ENCODE measurements at places on chromosomes 2 and 18.

GRCh38 chr18:58538604-58539386, 90.1 kb downstream of the ALPK2 start:
- no peak for DNase-seq

GRCh38 chr18:24811950-24812681, 351.7 kb downstream of the HRH4 start:
- no peak for DNase-seq

DNA sequence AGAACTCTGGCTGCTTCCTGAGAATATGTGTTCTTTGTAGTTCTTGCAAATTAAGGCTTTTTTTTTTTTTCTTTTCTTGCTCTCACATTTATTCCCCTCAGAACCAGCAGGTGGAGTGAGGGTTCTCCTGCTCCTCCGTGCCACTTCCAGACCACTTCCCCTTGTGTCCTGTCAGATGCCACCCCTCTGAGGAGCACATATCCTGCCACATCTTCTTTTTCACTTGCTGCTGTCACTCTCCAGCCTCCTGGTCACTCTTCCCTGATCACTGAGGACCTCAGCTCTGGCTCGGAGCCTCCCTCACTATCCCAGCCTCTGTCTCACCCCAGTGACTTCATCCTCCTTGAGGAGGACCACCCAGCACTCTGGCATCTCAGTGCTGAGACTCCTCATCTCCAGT, 100.5 kb downstream of the TACR1 start:
- no peak for DNase-seq

DNA sequence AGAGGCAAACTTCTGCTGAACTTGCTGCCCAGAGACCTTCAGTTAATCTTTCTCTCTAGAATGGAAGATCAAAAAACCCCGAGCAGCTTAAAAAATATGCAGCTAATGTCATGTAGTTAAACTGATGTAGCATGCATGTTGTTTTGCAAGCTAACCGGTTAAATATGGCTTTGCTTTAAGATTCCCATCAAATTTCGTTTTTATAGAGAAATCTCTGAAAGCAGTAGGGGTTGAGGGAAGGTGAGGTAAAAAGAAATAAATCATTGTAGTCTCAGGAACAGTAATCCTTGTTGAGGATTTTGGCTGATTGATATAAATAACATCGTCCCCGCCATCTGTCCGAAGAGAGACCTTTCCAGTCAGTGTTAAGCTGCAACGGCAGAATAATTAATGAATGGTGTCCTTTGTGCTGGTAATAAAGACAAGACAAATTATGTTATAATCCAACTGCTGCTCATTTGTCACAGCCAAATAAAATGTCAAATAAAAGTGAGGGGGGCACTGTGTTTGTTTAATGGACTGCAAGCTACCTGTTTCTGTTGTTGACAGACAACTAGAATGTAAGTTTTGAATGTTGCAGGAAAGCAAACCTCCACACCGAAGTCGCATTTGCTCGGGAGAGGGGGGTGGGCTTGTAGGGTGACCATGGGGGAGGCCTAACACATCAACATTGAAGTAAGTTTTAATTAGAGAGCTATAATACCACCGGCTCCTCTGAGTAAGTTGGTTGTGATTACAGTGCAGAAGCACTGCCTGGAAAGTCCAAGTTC, 555.5 kb downstream of the ARHGAP15 start:
- DNase-seq, result no peak

GRCh38 chr18:30451981-30452380, 590.6 kb downstream of the DSC3 start:
- DNase-seq, result no peak

DNA sequence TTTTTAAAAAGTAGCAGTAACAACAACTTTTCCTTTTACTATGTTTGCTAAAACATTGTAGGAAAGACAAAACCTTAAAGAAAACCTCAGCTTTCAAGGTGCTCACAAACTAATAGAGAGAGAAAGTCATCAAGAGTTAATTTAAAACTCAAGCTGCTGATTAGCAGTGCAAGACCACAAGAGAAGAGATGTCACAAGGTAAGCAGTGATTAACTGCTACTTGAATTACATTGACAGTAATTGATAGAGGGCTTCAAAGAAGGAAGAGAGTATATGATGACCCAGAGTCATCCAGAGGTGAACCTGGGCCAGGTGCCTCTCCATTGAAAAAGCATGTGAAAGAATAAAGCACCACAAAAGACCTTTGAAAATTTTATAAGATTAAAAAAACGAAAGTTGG, 939.6 kb upstream of the CNTNAP5 start:
- DNase-seq, result no peak
